ENCODE measurements at places on chromosomes 2 and 18.

GRCh38 chr18:33469699-33470098, 29.2 kb upstream of the CCDC178 start:
- no peak for DNase-seq

- DNase-seq = no peak
These were observed 3.7 kb downstream of the ETAA1 start for GRCh38 chr2:67400560-67401485.

DNA sequence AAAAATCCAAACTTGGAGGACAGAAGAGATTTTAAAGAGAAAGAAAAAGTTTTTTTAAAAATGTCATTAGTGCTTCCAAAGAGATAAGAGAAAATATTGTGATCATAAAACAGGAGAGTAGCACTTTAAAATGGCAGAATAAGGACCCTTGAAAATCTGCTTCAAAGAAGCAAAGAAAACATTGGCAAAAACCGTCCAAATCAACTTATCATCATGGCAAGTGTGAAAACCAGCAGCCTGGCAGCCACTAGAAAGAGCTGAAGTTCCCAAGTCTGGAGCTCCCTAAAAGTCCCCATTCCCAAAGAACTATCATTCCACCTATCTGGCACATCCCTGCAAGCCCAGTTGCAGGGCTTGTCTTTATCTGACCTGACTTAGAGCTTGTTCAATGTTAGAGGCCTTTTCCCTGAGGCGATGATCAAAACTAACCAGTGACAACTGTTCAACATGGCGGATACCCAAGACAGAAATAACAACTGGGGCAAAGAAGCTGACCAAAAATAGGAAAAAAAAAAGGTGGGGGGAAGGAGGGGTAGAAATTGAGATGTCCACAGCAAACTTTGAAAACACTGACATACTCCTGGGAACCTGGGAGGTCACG, 24.6 kb upstream of the RNU4ATAC start:
- no peak for DNase-seq

DNA sequence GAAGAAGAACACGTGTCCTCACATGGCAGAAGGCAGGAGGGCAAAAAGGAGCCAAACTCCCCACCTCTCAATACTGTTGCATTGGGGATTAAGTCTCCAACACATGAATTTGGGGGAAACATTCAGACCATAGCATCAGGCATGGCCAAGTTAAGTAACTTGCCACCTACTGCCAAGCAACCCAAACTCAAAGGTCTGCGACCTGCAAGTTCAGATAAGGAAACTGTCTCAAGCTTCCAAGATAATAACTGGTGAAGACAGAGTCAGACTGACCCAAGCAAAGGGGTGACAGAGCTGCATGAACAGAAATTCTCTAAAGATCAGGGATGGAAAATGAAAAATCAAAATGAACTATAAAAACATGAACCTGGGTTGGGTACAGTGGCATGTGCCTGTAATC, 188.7 kb upstream of the SIX3 start:
- DNase-seq = no peak

- DNase-seq = no peak
These were observed 91.7 kb downstream of the ACTR3 start for GRCh38 chr2:113981404-113982134.

DNA sequence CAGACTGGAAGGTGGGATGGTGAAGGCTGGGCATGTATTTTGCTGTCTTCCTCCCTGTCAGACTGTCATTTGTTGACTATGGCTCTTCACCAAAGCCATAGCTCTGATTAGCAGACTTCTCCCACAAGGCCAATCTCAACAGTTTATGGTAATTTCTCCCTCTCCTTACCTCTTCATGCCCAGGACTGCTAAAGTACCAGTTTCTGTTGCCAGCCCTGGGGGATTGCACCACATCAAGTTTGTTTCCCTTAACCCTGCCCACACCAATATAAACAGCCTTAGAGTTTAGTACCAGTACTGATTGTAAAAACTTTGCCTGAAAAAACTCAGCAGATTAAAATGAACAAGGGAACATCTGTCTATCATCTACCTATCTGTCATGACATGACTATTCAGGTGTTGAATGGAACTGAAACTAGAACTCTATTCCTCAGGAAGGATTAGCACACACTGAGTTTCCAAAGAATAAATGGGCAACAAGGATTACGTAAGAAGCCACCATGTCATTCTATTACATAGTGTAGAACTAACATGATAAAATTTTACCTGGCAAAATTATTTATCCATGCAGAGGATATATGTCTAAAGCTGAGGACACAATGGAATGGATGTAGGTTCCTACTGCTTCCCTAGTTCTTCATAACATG, 13.7 kb downstream of the FEZ2 start:
- no peak for DNase-seq

DNA sequence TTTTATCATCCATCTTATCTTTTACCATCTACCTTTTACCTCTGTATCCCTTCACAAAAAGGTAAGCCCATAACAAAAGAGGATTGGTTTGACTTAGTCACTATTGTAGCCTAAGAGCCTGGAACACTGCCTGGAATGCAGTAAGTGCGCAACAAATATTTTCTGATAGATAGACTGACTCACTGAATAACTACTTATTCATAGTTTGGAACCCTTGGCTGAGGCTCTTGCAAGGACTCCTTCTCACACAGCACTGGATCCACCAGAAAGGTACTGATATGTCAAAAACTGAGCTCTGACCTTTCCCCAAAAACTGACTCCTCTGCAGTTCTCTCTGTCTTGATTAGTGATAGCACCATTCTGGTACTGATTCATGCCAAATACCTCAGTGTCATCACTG, 426.7 kb downstream of the SETBP1 start:
- DNase-seq = no peak

- DNase-seq = no peak
These were observed 13.0 kb upstream of the PROC start for GRCh38 chr2:127405255-127405610.

- no peak for DNase-seq
These were observed 103.8 kb upstream of the TPO start for GRCh38 chr2:1309507-1309906.

DNA sequence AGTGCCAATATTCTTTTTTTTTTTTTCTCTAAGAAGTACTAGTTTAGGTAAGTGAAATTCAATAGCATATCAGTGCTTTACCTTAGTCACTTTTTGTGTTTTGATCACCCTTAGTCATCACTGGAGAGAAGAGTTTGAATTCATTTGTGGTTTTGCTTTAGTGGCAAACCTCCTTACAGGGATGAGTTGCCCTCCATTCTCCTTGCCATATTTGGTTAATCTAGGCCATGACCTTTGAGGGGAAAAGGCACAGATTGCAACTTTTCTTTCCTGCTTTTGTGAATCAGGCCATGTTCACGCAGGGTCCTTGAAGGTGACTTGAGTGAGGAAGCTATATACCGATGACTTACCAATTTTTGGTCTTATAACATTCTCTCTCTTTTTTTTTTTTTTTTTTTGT, 34.4 kb downstream of the PLEKHA3 start:
- no peak for DNase-seq

DNA sequence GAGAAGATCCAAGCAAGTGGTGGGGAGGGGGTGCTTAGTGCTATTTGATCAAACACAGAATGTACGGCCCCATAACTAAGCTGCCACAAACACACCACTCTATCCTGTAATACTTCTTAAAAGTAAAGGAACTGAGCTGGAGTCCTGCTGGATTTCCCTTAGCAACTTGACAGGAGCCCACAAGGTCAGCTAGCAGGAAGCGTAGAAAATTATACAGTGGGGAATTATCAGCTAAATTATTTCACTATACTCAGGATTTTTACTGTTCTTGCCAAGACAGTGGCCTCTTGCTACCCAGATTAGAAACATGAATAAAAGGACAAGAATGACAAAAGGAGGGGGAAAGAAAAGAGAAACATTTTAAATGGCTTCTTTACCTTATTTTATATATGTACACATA, 217.1 kb downstream of the ZNF521 start:
- no peak for DNase-seq

DNA sequence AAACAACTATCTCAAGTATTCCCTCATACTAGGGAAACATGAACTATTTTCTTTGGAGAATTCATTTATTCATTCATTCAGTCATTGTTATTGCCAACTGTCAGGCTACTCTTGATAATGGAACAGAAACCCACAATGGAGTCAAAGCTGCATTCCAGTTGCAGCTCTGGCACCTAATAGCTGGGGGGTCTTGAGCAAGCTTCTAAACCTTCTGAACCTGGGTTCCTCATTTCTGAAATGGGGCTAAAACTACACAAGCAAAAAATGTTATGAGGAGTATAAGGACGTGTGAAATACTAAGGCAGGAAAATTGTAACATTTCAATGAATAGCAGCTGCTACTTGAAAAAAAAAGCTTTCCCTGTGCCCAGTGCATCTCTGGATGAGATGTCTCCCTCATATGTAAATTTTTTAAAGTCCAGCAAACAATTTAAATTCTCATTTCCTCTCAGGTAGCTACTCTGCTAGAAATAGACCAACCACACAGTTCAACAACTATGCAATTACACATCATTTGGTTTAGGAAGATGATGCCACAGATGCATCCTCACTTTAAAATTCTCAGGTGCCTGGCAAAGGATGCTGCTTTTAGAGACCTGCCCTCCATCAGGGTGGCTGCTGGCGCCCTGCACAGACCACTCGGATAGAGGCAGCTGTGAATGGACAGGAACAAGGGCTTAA, 38.5 kb downstream of the SPRED2 start:
- DNase-seq = no peak

GRCh38 chr2:24985511-24985910, 13.8 kb upstream of the DNAJC27 start:
- DNase-seq = no peak

DNA sequence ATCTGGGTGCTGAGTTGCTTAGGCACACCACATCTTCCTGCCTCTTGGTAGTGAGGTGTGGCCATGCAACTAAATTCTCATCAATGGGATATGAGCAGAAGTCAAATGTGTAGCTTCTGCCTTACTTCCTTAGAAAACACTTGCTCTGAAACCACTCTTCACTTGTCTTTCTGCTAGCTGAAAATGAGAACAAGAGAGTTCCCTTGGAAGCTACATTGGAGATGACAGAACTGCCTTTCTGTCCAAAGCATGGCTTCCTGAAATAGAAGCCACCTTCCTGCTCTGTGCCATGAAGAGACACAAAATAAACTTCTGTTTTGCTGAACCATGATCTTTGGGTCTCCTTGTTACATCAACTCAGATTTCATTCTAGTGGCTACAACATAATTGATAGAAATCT, 659.9 kb downstream of the IRS1 start:
- DNase-seq = no peak

DNA sequence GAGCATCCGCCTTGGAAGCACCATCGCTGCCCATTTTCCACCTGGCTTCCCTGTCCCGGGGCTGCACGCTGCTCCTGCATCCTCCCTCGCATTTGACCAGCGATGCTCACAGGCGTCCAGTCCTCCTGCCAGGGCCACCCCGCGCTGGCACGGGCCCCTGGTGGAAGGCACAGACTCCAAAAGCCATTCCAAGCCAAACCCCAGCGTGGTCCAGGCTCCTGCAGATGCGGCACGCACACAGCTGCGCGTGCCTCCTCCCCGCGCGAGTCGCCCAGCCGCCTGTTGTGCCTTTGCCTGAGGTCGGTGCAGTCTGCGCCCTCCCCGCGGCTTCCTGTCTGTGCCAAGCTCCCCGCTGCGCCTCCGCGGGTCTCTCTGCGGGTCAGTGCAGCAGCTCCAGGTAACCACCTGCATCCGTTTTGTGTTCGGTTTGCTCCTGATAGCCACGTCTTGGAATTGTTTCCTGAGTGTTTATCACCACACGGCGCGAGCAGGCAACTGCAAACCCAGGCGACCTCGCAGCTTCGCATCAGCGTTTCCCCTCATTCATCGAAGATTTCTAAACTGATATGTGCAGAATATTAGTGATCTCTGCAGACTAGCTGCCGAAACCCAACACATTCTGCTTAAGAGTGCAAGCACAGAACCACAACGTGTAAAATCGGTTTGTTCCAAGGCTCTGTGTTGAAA, 65.2 kb upstream of the SALL3 start:
- no peak for DNase-seq

GRCh38 chr2:100053087-100053885, 89.1 kb downstream of the AFF3 start:
- DNase-seq = no peak

GRCh38 chr2:101395545-101396315, 8.4 kb upstream of the CREG2 start:
- no peak for DNase-seq

DNA sequence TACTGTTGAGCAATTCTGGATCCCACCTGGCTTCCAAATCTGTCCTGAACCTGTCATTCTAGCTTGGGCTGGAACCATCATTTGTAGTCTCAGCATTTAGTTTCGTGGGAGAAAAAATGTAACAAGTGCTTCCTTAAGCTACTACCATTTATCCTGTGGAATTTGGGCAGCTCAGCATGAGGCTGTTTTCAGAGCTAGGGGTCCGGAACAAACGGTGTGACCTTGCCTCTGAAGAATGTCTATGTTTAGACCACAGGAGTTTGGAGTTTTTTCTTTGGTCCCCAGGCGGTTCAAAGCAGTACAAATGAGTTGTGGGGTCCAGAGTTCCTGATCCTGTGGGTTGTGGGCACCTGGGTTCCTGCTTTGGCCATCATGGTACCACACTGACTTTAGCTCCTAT, 59.1 kb upstream of the TMEM178A start:
- no peak for DNase-seq

DNA sequence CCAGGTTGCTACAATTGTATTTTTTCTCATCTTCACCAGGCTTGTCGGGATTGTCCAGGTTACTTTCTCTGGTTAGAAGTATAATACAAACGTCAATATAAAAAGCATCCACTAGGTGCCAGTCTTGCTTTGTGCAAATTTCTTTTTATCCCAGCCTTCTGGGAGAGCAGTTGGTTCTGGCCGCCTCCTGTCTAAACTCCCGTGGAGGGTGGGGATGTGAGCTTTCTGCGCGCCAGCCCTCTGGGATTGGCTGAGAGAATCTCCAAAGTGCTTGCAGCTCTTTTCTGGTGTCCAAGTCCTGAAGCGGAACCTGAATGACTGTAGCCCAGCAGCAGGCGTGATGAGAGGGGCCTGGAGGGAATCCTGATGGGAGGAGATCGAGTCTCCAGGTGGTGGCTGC, 22.4 kb upstream of the TOGARAM2 start:
- DNase-seq = no peak

DNA sequence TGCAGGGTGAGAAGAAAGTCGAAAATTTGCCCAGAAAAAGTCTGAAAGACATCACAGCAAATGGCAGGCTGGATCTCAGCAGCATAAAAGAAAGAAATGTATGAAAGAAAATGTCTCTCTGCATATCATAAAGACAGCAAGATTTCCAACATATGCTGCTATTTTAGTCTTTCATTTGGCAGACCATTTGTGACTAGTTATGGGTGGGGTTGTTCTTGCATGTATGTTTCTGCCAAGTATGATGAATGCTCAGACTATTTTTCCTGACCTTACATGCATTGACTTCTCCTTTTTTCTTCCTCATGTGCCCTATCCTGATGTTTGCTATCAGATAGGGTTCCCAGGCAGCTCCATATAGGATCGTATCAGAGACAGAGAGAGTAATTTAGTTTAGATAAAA, 58.5 kb upstream of the PARD3B start:
- no peak for DNase-seq

- no peak for DNase-seq
These were observed 167.0 kb downstream of the ZNF804A start for GRCh38 chr2:184765112-184765895.

DNA sequence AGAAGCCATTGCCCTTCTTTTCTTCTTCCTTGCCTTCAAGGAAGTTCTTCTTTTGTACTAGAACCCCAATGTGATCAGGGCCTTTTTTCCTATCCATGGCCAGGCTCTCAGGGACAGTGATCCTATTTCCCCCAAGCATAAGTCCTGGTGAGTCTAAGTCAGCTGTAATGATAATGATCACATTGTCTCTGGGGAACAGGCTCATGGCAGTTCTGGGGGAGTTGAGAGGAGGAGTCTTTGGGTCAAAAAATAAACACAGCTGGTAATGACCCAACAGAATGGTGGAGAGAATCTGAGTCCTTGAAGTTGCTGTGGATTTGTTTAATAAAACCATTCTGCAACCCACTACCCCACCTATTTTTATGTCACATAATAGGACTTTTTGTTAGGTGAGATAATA, 96.6 kb downstream of the SOCS6 start:
- no peak for DNase-seq
